SHP77 treated with DMSO at 0.1 percent for 48 hours (cell line): ENCODE measurements at places on chromosomes 16 and 17.

GRCh38 chr17:57327176-57327970 lies 71.0 kb downstream of the MSI2 start:
- DNase-seq, result no peak

- DNase-seq, result no peak
These were observed 48.8 kb upstream of the SDK2 start for GRCh38 chr17:73693071-73693470.

DNA sequence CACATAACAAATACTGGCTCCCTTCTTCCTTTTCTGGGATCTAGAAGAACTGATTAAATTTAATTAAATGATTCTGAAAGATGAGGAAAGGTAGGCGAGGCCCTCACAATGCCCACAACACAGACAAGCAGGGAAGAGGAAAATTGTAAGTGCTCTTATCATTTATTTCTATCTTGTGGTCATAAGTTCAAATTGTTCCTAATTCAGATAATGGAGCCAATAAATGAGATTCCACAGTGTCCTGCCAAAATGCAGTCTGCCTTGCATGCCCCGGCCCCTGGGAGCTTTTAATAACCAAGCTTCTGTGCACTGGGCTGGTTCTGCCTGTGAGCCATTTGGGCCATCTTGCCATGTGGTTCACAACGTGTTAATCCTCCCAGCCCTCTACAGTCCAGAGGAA lies 97.0 kb downstream of the CMC2 start:
- DNase-seq, result no peak

- peak; percentile 4 for DNase-seq
These were observed 12.2 kb upstream of the LONP2 start for GRCh38 chr16:48231727-48232492.

- no peak for DNase-seq
These were observed 87.8 kb upstream of the NOL11 start for GRCh38 chr17:67629971-67630320.

- no peak for DNase-seq
These were observed 6.7 kb downstream of the SMIM5 start for GRCh38 chr17:75639771-75640555.

- DNase-seq, result no peak
These were observed 31.1 kb downstream of the PPM1E start for GRCh38 chr17:58786586-58787295.

GRCh38 chr17:74180336-74180735 lies 23.1 kb upstream of the RPL38 start:
- no peak for DNase-seq

DNA sequence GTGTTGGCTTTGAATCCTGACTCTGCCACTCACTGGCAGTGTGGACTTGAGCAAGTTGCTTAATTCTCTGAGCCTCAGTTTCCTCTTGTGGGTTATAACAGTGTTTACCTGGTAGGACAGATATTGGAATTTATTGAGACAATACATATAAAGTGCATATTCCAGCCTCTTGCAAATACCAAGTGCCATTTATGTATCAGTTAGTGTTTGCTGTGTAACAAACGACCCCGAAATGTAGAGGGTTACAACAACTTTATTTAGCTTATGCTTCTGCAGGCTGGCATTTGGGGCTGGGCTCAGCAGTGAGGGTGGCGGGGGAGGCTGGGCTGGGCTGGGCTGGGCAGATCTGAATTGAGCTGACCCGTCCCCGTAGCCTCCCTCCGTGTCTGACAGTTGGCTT lies 42.4 kb upstream of the IL21R start:
- DNase-seq, result no peak

- no peak for DNase-seq
These were observed 1011.6 kb downstream of the KCNJ18 start for GRCh38 chr17:22703786-22704441.

DNA sequence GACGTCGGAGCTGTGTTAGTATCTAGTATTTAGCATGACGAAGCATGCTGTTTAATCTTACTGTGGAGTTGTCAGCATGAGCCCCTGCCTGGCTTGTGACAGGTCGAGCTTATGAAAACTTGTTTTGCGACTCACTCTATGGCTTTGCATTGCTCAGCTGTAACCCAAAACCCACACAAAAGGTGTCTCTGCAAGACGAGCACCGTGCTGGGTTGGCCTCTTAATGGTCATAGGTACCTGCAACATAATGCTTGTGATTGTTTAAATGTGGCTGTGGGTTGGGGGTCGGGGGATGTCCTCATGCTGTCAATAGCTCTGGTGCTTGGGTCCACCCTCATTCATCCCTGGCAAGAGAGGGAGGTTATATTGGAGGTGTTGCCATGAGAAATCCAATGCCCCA lies 5.4 kb downstream of the NTN1 start:
- DNase-seq, result no peak

DNA sequence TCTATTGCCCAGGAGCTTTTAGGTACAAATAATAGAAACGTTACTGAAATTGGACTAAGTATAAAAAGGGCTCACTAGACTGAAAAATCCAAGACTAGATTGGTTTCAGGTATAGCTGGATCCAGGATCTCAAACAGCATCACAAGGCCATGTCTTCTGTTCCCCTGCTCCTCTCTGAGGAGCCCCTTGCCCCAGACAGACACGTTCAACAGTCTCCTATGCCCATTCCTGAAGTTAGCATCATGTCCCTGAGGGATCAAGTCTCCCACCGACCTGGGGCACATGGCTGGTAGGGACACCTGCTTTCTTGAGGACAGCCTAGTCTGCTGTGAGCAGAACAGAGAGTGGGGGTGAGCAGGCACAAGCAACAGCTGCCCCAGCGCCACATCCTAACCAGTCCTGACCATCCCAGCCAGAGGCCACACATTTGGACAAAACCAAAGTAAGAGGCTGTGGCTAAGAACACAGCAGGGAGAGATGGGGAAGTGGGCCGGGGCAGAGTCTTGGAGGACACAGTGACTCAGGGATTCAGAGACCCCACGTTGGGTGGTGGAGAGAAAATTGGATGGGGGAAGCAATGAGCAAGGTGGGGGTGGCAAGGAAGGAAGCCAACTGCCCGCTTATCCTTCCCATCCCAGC lies 10.5 kb upstream of the MMP2 start:
- DNase-seq, result no peak

GRCh38 chr16:2968368-2968737 lies 795 bp upstream of the PAQR4 start:
- DNase-seq, result peak; percentile 1

GRCh38 chr17:58052945-58053715 lies 30.1 kb upstream of the DYNLL2 start:
- DNase-seq, result no peak

- DNase-seq, result no peak
These were observed 471.9 kb downstream of the PMP22 start for GRCh38 chr17:14793237-14793636.

DNA sequence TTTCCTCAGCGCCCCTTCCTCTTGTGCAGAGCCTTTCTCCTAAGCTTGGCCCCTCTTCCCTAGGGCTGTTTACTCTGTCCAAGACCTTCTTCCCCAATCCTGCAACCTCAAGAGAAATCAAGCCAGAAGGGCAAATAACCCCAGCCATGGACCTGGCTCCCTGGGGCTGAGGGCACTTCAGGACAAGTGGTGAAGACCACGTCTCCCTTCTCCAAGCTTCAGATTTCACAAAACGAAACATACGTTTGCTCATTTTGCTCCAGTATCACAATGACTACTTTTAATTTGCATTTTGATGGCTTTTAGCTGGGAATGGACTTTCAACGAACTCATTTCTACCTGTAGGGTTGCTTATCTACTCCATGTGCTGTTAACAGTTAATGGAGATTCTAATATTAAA lies 139.8 kb upstream of the CACNG5 start:
- no peak for DNase-seq
